Activated CD8-positive, alpha-beta T cell treated with anti-CD3 and anti-CD28 coated beads, Interleukin-2, amount 10 ng/mL, durations not matched to agents 7 days and 5 days (primary cell): ENCODE measurements at places on chromosomes 11 and 22.

DNA sequence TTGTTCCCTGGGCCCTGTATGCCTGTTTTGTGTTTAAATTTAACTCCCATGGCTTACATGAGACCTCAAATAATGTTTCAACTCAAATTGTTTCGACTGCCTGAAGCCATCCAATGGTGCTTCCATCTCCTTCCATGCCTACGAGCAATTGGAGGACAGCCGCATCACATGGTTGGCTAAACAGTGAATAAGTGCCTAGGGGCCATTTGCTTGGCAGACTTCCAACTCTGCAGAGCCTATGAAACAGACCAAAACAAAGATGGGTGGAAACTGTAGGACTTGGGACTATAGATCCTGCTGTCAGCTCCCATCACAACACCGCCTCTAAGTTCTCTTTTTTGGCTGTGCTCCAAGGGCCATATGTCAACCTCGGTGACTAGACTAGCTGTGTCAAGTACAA, 84.1 kb downstream of the PARVA start:
- no peak for DNase-seq

DNA sequence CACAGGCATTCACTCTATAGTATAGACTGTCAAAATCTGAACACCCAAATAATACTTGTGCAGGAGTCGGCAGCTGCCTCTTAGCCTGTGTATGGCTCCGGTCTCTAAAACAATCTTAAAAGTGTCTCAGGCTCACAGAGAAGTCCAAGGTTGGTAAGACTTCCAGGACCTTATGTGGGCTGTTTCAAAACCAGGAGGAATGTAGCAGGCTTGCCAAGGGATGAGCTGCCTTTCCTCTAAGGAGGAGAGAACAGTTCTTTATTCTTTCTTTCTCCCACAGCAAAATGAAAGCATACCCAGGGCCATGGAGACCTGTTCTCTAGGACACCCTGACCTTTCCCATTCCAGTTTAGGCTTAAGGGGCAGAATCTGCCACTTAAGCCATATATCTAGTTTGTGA, 176.5 kb downstream of the TRPC6 start:
- no peak for DNase-seq

DNA sequence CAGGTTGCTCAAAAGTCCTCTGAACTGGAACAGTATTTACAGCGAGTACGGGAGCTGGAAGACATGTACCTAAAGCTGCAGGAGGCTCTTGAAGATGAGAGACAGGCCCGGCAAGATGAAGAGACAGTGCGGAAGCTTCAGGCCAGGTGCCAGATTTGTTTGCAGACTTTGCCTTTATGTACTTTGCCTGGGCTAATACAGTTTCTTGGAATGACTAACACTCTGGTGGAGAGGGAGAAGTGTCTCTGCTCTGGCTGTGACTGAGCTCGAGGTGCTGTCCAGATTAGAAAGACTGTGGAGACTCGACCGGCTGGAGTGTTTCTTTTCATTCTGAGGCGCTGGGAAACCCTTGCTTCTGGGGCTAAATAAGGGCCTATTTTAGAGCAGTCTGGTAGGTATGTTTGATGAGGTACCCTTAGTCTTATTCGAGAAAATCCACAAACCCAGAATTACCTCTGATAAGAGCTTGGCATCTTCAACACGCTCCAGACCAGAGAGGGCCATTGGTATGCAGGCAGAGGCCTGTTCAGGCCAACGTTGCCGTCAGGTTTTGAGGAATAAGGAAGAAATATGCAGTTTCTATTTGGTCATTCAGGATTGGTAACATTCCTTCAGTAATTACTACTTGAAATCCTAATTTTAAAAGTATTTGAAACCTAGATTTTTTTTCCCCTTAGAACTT, 76.5 kb downstream of the SWAP70 start:
- no peak for DNase-seq

GRCh38 chr22:32660292-32660691, 141.2 kb upstream of the TIMP3 start:
- peak; percentile 70 for DNase-seq

DNA sequence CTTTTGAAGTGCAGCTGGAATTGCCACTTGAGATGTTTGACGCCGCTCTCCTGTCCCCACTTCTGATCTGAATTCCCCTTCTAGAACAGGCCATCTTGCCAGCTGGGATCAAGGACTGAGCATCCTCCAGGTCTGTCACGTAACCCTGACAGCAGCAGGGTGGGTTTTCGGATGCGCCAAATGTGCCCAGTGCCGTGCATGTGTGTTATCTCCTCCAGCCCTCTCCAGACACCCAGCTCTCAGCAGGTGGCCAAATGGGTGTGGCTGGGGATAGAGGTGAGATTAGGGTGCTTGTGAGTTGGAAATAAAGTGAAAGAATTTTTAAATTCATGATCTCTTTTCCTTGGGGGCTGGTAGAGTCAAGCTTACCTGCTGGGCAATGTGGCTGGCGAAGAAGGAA, 3.3 kb downstream of the OSBP2 start:
- no peak for DNase-seq

- DNase-seq: no peak
Measured at GRCh38 chr11:2886191-2886894, 768 bp upstream of the CDKN1C start.

GRCh38 chr11:85301895-85302678, 325.1 kb downstream of the DLG2 start:
- no peak for DNase-seq

DNA sequence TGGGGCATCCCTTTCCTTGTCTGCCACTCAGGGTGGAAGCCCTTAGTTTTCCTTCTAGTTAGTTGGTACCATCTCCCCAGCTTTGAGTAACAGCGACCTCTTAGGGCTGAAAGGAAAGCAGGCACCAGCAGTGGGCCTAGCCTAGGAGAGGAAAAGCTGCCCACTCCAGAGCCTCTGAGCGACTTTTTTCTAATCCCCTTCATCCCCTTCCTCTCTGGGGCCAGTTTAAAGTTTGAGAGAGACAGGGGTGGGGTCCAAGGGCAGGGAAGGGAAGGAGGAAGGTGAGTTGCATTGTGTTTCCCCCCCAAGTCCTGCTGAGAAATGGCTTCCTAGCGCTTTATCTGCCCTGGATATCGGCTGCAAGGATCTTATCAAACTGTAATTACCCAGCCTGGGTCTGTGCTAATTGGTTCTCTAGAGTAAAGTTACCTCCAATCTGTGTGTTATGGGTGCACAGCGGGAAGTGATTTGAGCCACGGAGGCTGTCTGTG, 573.9 kb upstream of the CADM1 start:
- no peak for DNase-seq

- no peak for DNase-seq
Measured at GRCh38 chr11:44989831-44990566, 39.3 kb upstream of the TP53I11 start.

DNA sequence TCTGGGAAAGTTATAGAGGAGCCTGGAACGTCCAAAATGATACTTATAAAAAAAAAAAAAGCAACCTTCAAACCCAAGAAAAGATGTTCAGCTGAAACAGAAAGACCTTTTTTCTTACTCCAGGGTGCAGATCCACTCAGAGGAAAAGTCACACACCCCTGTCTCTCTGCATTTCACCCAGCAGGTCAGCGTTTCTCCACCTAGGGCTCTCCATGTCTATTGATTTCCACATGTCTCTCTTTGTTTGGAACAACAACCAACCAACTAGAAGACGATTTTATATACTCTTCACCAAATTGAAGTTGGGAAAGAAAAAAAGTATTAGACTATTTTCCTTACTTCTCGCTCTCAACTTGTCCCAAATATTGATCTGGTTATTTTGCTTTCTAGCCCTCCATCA, 42.2 kb upstream of the BLID start:
- no peak for DNase-seq

DNA sequence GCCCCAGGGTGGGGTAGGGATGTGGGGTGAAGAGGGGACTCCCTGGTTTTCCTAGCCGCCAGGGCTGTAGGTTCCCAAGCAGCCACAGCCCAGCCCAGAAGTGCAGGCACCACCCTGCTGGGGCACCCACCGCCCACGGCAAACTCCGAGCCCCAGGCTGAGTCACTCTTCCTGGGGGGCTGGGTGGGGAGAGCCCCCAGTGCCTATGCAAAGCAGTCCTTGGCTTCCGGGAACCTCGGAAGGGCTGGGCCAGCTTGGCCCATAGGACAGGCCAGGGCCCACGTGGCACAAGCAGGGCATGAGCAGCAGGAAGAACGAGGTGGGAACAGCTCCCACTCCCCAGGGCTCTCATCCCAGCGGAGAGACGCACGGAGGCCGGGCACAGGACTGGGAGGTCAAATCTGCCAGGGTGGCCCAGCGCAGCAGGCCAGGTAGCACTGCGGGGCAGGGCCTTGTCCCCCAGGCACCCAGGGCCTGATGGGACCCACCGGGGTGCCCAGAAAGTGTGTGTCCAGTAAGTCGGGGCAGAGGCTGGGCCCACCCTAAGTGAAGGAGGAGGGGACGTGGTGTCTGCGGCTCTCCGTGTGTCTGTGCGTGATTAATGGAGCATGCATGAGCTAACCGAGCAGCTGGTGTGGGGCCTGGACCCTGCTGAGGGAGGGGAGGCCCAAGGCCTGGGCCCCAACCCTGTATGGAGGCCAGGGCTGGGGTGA, 4.6 kb upstream of the IL17REL start:
- peak; percentile 31 for DNase-seq

DNA sequence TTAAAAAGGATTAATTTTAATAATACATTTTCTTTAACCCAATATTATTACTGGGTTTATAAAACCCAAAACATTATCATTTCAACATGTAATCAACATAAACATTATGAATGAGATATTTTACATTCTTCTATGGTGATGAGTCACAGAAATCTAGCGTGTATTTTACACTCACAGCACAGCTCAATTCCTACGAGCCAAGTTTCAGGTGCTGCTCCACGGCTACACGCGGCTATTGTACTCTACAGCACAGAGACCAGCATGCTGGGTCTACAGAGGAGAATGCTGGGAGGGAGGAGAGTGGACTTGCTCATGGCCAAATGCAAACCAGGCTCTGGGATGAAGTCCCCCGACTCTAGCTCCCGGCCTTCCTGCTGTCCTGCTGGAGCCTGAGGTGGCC, 72.0 kb upstream of the LMO1 start:
- no peak for DNase-seq

GRCh38 chr11:126337126-126337473, 18.4 kb upstream of the ST3GAL4 start:
- no peak for DNase-seq

DNA sequence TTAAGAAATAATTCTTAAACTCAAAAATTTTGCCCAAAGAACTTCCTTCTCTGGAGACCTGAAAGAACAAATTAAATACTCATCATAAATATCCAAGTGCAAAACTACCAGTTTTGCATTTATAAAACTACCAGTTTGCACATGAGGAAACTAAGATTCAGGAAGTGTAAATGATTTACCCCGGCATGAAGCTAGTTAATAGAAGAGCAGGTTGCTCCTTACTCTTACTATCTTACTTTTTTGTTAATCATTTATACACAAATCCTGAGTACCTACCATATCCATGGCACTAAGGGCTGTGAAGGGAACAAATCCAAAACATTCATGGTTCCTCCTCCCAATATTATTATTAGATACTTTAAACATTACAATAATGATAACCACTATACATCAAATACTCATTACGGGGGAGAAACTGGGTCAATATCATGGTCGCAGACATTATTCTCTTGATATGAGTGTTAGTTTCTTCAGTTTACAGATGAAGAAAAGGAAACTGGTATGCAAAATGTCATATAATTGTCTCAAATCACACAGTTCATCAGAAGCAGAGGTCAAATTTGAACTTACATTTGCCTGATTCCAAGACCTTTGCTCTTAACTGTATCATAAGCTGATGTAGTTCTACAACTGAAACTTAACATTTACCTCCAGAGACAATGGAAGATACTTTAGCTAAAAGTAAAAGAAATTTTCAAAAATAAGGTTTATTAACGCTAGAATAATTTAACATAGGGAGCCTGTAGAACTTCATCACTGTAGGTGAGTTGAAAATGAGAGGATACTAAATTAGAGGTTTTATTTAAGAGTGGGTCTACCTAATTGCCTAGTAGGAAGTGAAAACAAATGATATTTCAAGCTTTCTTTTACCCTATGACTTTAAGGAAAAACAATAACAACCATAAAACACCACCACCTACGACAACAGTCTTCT, 74.5 kb downstream of the FAM76B start:
- DNase-seq: no peak
